CD4-positive, alpha-beta T cell treated with Interleukin-17A for 4 hours (primary cell): ENCODE measurements at places on chromosomes 3 and 15.

- DNase-seq: no peak
These were observed 3.5 kb upstream of the KLF15 start for GRCh38 chr3:126360714-126361060.

GRCh38 chr3:172987273-172987672 lies 153.8 kb downstream of the SPATA16 start:
- no peak for DNase-seq

GRCh38 chr3:31573036-31573779 lies 40.5 kb downstream of the STT3B start:
- no peak for DNase-seq

DNA sequence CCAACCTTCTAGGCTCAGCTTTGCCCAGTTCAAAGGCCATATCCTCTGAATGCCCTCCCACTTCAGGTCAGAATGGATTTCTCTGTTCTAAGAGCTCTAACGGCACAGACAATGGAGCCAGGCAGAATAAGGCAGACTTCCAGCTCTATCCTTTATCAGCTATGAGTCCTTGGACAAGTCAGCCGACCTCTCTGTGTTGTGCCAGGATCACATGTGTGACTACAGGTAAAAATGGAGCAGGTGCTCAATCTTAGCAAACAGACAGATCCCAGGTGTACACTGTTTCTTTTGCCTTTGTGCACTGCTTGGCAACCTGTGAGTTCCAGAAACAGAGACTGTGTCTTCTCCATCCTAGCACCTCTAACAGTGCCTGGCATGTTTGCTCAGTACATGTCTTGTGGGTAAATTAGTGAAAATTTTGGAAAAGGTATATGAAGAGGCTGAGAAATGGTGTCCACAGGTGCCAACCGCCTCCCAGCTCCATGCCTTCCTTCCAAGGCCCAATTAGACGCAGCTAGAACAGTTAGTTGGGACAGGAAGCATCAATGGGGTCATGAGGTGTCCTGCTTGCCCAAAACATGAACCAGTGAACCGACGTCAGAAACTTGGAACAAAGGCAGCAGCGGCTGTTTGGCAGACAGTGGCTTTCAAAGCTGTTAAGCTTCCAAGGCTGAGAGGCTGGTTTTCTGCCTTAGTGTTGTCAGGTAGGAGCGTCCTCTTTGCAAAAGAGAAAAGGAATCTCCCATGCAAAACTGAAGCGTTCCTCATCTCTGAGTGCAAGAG lies 28.7 kb downstream of the TLE3 start:
- DNase-seq: no peak

DNA sequence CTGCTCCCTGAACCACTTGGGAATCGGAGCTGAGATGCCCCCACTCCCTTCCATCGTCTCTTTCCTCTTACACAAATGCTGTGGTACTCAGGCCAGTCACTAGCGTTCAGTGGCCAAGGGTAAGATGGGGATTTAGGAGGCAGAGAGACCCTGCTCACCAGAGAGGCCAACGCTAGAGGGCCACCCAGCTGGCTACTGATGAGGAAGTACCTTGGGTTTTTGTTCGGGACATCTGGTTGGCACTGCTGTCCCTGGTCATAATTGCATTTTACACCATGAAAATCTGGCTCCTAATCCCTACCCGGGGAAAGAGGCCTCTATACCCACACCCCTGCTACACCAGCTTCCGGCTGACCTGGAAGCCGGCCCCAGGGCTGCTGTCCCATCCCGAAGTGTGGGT lies 7.7 kb downstream of the MAP6D1 start:
- no peak for DNase-seq
